ENCODE measurements at places on chromosomes 7 and 10.

GRCh38 chr7:32888505-32888904 is 3.1 kb downstream of the KBTBD2 start:
- no peak for DNase-seq

GRCh38 chr10:124306922-124307371 is 111.8 kb downstream of the OAT start:
- DNase-seq, result no peak

DNA sequence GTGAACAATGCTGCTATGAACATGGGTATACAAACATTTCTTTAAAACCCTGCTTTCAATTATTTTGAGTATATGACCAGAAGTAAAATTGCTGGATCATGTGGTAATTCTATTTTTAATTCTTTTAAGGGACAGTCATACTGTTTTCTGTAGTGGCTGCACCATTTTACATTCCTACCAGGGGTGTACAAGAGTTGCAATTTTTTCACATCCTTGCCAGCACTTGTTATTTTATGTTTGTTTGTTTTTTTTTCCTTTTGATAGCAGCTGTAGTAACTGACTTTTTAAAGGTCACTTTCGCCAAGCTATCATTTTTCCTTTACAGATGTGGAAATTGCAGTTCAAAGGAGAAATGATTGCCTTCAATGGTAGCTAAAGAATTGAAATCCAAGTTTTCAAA is 99.5 kb downstream of the GPR85 start:
- DNase-seq, result no peak

- DNase-seq, result no peak
Observed at GRCh38 chr10:15879058-15879457, 18.8 kb upstream of the MINDY3 start.

DNA sequence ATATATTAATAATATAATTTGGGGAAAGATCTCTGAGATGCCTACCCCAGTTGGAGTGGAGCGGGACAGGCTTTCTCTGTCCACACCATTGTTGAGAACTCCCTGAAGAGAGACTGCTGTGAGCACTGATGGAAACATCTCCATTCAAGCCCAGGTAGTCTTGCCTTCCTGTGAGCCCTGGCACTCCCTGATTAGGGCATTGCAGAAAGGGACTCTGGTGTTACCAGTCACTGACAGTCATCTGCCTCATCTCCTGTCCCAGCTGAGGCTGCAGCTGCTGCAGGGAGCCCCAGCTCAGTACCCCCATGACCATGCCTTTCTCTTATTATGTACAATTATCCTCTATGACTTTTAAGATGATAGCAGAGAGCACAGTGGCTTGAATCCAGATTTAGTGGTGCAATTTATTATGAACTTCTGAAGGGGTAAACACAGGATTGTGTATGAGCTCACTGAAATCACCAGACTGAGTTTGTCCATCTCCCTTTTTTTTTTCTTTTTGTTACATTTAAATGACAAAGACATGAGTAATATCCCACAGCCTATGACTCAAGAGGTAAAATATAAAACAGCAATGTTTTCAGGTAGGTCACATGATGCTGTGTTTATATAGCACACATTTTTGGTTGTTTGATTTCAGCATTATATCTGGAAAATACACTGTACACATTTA is 236.9 kb downstream of the SLC25A13 start:
- peak; percentile 91 for DNase-seq

DNA sequence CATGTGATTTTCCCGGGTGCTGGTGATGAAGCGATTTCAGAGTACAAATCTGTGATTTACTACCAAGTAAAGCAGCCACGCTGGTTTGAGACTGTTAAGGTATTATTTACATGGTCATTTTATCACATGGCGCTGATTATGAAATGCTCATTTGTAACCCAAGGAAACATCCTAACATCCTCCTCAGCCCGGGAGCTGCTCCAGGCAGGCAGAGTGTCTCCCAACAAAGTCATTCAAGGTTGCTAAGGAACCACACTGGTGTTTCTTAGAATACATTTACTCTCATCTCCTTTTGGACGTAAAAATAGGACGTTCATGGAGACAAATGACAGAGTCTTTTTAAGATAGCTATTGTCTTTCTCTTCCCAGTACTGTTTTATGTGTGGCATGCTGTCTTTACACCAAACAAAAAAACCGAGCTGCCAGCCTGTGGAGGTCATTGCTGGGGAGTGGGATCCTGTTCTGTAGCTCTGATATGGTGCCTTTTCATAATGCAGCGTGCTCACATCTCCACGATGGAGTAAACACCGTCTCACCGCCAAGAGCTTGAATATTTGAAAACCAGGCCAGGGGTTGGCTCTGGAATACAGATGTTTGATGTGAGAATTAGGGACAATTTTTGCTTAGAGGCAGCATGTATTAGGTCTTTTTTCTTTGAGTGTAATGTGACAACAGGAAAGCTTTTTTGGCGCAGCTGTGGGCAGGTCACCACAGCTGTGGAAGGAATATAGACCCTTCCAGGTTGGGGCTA is 119.6 kb downstream of the DOCK1 start:
- DNase-seq, result no peak

DNA sequence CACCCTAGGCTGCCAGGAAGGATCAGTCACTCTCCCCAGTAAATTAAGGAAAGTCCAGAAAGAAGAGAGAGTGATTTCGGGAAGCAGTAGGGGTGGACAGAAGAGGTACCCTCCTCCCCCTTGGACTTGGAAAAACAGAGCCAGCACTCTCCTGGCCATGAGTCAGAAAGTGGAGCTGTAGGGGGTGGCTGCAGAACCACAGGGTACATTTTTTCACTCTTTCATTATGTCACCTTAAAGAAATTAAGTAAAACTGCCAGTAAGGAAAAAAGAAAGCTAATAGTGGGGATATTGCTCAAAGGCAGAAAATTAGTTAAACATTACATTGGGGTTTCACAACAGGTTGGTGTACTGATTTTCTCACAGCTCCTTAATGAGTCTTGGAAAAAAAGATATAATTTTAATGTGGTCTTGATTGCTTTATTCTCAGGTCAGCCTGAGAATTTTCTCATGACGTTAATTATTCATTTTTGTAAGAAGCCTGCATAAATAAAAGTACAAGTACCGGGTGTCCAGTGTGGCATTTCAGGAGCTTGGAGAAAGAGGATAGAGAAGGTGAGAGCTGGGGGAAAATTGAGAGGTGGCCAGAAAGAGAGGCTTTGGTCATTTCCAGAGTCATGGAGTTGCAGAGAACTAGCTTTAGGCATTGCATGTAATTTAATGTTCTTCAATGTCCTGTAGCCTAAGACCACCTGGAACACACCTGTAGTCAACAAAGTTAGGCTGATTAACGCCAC is 23.2 kb upstream of the AOAH start:
- DNase-seq, result no peak

- no peak for DNase-seq
Observed at GRCh38 chr10:111445667-111446066, 368.8 kb downstream of the ADRA2A start.

DNA sequence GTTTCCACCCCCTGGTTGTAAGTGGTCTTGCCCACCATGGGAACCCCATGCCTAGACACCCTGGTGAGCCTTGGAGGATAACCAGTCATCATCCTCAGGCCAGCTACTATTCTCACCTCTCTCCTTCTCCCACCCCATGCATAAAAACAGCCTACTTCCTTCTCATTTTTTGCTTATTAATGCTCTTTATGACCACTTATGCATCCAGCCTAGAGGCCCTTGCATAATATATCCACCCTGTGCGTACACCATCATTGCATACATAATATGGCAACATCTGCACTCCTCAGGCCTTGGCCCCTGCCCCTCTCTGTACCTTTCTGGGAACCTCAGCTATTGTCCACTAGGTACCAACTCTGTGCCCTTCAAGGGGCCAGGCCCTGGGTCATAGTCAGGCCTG is 91.0 kb downstream of the CDH23 start:
- no peak for DNase-seq

GRCh38 chr7:24972991-24973390 is 7.0 kb downstream of the OSBPL3 start:
- DNase-seq, result no peak

GRCh38 chr7:132732321-132732865 is 156.1 kb upstream of the PLXNA4 start:
- no peak for DNase-seq

GRCh38 chr7:107638594-107638993 is 22.0 kb upstream of the SLC26A4 start:
- DNase-seq, result no peak

- no peak for DNase-seq
Observed at GRCh38 chr10:29635711-29636144, 957 bp upstream of the SVIL start.

DNA sequence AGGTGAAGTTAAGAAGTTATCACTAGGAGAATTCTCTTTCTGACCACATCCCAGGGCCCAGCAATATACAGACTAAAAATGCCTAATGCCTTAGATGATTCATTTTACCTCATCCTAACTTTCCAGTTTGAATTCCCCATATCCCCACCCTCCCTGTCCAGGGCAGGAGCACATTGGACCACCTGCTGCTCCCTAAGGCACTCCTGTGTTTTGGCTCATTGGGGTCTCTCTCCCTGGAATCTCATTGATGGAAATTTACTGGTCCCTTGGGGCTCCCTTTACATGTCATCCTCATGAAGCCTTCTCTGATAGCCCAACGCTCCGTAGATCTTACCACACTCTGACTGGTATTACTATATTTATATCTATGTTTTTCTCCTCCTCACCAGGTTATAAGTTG is 2.7 kb downstream of the IL2RA start:
- DNase-seq, result no peak

- DNase-seq, result no peak
Observed at GRCh38 chr10:80201608-80202141, 3.7 kb downstream of the ANXA11 start.

DNA sequence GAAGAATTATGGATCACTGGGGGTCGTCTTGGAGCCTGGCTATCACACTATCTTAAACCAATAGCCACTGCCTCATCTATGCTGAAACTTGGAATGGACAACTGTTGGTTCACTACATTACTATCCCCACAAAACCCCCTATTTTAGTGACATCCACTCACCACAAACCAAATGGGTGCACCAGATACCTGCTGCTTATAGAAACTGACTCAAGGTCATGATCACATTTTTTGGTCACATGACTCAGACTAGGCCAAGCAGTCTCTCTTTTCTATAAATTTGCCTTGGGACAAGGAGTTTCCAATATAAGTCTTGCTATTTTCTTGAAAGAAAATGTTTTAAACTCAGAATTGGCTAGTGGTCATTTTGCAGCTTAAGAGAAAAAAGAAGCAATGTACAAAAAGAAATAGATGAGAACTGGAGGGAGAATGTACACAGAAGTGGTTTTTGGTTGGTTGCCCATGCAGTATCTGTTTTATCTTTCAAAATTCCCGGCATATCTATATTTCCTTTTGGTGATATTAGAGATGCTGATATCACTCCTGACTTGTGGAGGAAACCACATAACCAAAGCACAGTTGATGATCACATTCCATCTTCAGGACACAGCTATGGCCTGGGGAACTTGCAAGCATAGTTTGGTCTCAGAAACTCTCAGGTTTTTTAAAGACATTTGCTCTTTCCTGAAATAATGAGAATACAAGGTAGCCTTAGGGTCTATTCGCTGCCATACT is 85.2 kb upstream of the CACNA2D1 start:
- no peak for DNase-seq

- no peak for DNase-seq
Observed at GRCh38 chr7:142808461-142808801, 37.7 kb downstream of the PRSS2 start.

- DNase-seq, result no peak
Observed at GRCh38 chr10:84291384-84291783, 37.0 kb upstream of the CCSER2 start.

DNA sequence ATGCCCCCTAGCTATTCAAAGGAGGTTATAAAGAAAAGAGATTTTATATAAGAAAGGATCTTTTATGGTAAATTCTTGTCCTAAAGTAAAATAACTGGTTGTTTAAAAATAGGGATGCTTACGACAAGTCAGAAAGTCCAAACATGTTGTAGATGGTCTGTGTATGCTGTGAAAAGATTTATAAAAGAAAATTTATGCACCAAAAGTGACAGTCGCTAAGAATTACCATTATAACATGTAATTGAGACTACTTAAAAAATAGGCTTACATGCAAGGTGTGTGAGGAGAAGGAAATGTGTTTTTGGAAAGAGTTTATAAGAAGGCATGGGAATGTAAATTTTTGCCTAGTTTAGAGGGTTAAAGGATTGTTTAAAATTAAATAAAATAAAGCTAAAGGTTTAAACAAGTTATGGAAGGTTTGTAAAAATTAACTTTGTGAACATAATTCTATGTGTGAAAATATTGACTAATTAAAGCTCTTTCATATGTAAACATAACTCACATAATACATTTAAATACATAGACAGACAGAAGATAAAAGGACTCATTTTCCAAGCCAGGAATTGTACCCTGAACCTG is 118.5 kb downstream of the LYZL1 start:
- no peak for DNase-seq

DNA sequence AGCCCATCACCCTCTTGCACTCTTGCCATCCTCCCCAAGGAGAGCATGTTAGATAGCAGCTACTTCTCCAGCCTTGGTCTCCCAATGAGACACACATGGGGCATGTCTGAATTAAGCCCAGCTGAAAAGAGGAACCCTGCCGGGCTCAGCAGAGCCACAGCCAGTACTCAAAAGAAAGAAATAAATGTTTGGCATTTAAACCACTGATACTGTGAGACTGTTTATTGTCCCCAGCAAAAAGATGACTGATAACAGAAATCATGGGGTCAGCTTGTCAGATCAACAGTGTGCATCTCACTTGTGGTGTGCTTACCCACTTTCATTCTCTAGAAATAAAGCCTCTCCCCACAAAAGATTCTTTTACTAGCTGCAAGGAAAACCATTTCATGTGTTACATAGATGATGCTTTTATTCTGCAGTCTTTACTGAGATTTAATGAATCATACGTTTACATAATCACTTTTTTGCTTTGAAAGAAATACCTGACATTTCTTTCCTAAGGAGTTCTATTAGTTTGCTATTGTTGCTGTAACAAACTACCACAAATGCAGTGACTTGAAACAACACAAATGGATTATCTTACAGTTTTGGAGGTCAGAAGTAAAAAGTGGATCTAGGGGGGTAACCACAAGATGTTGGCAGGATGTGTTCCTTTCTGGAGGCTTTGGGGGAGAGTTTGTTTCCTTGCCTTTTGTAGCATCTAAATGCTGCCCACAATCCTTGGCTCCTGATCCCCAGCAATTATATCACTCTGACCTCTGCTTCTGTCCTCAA is 20.9 kb downstream of the ANKRD7 start:
- DNase-seq, result no peak

Measured in NCI-H1930 (cell line).